ENCODE measurements at places on chromosomes 3 and 15.

- no peak for DNase-seq
Measured at GRCh38 chr3:122094125-122094524, 39.0 kb downstream of the CD86 start.

DNA sequence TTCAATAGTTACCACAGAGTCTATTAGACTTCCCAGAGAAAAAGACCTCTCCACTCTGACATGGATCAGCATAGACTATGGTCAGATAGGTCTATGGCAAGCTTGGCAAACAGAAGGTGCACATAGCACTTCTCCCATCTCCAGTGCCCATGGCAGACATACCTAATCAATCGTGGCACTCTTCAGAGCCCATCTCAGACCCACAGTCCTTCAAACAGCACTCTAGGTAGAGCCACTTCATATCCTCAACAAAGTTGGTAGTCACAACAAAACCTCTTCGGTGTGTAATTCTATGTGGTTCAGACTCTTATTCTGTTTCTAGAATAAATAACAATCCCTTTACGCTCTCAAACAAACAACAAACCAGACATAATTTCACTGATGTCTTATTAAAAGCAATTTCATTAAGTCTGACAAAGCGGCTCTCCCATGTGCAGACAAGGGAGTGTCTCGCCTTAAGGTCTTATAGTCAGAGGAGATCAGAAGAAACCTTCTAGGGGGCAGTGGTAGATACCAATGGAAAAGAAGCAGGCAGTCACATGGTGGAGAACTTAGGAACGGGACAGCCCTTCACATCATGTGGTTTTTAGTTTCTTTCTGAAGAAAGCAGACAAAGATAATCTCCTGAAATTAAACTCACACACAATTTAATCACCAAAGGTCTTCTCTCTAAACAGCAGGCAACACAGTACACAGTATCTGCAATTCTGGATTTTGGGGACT, 483.4 kb downstream of the FOXP1 start:
- no peak for DNase-seq

- DNase-seq, result no peak
Measured at GRCh38 chr3:51960386-51960785, 5.2 kb downstream of the GPR62 start.

DNA sequence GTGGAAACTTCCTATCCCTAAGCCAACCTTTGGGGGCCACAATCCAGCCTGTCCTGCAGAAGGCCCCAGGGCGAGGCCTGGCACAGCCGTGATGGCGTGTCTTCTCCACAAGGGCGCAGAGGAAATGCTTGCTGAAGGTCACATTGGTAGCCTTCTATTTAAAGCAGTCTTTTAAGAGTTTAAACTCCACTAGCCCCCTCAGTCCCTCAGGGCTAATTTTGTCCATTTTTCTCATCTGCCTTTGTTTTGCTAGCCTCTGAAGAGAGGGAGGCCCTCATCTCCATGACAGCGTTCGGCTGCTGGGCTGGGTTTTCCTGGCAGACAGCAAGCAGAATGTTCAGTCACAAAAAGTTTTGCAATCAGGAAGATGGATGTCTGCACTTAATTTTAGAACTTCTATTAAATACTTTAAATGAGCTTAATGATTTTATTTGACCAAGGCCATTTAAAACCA, 40.8 kb downstream of the RARB start:
- peak; percentile 32 for DNase-seq

DNA sequence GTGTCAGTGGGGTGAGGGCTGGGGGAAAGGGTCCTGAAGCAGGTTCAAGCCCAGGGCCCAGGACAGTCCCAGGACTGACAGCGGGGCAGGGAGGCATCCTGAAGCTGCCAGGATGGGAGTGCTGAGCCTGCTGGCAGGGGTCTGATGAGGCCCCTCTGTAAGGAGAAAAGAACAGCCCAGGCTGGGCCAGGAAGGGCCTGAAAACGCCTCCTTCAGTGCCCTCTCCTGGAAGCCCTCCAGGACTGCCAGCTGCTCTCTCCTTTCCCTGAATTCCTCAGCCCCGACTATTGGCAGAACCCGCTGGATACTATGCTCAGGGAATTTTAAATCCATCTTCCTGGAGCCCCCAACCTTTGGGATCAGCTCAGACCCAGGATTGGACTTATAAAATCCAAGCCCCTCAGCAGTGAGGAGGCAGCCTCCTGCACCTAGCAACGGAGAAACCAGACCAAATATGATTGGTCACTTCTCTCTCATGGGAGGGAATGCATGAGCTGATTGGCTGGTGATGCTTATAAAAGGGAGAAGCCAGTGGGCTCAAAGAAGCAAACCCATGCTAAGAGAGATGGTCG, 203.5 kb upstream of the LINGO1 start:
- no peak for DNase-seq

DNA sequence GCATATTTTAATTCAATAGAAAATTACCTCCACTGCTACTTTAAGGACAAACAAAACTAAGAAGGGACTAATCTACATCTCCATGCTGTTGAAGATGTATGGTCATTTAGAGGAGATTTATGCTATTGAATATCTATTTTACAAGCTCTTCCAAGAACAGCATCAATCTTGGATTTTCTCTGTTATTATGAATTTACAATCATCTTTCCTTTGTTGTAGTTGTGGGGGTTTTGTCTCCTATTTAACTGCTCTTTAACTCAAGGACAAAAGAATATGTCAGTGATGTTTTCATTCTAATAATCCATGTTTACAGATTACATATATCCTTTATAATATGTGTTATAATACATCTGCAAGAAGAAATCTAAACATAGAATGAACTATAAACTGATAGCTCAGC, 907.8 kb downstream of the ROBO2 start:
- DNase-seq, result no peak

- no peak for DNase-seq
Measured at GRCh38 chr15:90138071-90138833, 36.0 kb upstream of the IDH2 start.

GRCh38 chr3:125322166-125322565, 53.0 kb downstream of the ZNF148 start:
- no peak for DNase-seq

DNA sequence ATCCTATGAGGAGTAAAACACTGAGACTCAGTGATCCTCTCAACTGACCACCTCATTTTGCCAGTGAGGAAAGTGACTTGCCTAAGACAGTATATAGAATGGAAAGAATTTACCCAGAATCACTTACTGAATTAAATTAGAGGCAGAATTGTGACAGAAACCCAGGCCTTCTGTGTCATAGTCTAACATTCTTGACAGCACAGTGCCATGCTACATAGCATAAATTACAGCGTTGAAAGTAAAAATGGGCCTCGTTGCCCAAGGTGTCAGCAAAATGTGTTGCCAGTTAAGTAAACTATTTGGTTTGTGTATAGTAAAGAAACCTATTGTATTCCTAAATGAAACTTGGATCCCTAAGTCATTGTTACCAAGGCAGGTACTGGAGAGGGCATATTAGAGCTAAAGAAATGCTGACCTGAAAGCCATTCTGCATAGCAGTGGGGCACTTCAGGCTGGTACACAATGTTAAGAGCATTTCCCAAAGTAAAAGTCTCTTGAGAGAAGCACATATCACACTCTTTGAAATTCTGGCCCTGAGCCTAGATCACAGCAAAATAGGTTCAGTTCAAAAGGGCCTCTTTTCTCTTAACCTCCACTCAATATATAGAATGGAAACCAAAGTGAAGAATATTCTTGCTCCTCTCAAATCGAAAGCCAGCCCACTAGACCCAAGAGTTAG, 53.8 kb downstream of the HMG20A start:
- DNase-seq, result no peak

All from retina (tissue), 1 donor.